H54 (cell line): ENCODE measurements at places on chromosomes 2 and 18.

GRCh38 chr2:73284296-73285158, at the start of gene FBXO41:
Gene FBXO41, minus strand, starts transcription at chr2:73284478. Its CDS starts 14,848 bp downstream, at chr2:73269630.
- no peak for DNase-seq

DNA sequence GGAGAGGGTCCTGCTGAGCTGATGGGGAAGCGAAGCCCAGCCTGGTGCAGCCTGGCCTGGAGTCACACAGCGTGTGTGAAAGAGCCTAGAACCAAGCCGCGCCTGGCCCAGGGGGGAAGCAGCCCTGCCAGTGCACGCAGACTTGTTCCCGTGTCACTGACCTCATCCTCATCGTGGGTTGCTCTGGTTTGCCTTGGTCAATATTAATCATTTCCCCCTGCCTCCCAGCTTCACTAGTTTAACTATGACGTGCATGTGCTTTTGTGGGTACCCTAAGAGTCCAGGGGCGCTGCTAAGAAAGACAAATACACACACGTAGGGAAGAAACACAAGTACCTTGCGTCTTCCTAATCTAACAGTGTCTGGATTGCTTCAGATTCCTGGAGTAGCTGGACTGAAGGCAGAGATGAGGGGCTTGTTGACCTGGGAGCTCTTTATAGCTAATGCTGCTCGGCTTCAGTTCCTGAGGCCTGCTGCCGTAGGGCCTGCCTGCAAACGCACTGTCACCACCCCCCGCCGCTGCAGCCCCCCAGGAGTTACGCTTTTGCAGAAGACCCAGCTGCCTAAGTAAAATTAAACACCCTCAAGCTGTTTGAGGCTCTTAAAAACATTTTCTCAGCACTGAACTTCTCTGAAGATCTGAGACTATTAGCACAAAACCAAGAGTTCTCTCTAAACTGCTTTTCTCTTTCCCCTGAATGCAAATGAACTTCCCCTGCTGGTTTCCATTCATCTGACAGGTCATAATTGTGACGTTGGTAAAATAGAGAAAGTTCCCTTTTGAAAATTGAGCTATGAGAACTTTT, 159.2 kb downstream of the FAM210A start:
- DNase-seq: no peak

- DNase-seq: peak; percentile 24
Measured at GRCh38 chr2:60553495-60554073, at the start of gene BCL11A. Gene BCL11A, minus strand, starts transcription at chr2:60553654. Its CDS starts 384 bp downstream, at chr2:60553270.

- DNase-seq: no peak
Measured at GRCh38 chr18:56647071-56647470, 4.1 kb upstream of the WDR7 start.

DNA sequence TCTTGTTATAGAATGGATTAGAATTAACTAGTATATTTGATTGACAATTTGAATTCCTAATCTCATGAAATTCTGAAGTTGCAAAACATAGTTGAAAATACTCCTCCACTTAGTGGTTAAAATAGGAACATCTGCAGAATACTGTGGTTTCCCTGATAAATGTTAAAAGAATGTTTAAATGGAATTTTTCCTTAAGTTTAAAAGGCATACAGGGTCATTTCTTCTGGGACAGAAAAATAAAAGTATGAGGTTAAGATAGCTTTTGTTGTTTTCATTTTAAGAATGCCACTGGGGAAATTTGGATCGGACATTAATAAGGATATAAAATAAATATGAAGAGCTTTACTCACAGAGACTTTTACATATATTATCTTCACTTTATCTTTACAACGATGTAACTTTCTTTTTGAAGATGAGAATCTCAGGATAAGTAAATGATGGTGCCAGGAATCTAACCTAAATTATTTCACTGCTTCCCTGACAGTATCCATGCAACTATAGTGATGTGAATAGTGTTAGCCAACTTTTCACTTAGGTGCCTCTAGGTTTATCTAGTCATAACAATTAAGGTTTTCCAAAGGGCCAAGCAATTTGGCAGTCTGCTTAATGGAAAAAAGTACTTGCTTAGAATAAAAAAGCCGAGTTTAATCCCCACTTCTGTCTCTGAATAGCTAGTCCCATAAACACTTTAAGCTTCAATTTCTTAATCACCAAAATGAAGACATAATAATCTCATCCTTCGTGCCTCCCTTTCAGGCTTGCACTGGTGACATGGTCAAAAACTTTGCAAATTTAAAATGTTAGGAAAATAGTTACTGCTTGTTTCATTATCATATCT, 151.8 kb upstream of the STK17B start:
- no peak for DNase-seq

- DNase-seq: no peak
Measured at GRCh38 chr18:46152808-46153617, 48.8 kb downstream of the HAUS1 start.

GRCh38 chr2:381181-381580, 93.3 kb upstream of the ALKAL2 start:
- DNase-seq: no peak
